ENCODE measurements at places on chromosomes 2 and 18.

GRCh38 chr18:64019922-64020756 lies 50.3 kb downstream of the SERPINB8 start:
- DNase-seq: no peak

DNA sequence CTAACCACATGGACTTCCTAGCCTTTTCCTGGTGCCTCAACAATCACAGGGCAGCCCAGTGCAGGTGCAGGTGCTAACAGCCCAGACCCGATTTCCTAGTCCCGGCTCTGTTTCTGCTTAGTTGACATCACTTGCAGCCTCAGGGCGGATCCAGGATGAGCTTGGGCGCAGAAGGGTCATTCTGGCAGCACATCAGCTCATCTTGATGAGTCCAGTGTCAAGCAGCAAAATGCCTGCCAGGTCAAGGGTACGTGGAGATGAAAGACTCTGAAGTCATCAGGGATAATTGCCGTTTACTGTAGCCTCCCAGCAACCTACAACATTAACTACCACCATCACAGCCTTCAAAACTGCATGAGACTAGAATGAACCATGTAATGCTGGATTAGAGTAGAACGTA lies 39.4 kb upstream of the EFHD1 start:
- DNase-seq: no peak

DNA sequence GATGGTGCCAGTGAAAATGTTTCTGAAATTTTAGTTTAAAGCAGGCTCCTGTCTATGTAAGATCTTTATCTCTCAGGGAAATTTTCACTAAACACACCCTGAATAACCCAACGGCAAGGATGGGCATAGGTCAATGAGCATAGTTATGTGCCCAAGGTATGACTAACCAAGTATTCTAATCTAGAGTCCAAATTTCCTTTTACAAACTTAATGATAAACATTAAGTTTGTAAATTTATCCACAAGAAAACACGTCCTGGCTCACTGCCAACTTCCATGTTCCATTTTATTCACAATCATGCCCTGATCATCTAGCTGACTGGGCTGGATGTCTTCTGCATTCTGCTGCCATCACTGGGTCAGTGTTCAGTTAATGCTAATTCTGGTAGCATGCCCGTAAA lies 151.2 kb downstream of the SRBD1 start:
- DNase-seq: no peak

DNA sequence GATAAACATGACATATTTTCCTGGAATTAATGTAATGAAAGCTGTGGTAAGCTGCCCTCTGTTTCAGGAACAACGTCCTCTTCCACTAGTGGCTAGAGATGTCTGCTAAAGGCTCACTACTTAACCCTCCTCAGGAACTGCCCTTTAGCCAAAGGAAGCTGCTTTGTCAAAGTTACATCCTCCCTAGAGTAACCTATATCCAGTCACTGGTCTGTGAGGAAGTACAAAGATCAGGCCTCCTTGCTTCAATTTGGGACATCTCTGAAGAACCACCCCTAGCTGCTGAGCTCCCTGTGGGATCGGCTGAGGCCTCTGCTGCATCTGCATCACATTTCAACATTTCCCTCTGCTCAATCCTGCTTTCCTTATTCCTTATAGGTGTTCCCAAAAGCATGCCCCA lies 107.8 kb downstream of the PRELID3A start:
- DNase-seq: no peak

- DNase-seq: no peak
These were observed 242.4 kb upstream of the TANK start for GRCh38 chr2:160917850-160918249.

DNA sequence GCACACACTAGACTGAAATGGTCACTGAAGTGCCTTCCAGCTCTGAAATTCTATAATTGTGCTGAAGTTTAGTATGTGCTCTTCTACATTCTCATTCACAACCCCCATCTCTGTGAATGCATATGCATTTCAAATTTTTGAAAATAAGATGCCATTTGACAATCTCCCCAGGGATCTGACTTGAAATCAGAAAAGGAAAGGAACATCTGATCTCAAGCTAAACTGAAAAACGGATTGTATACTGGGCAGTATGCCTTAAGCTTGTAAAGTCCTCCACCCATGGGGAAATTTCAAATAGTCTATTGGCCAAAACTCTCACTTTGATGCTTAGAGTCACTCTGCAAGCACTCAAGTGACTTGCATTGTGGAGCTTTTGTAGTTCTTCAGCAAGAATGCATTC lies 22.9 kb downstream of the FAP start:
- DNase-seq: no peak

All from stimulated activated CD8-positive, alpha-beta memory T cell treated with anti-CD3 and anti-CD28 coated beads, Interleukin-7, amount 100 ng/mL, for 1 hour (primary cell).